ENCODE measurements at places on chromosomes 5 and 9. TPM values are rescaled to one million over a fixed set of nuclear protein-coding genes. Genes with fewer than 3 reads are reported as not detected.

The PARP8 gene
- polyA plus RNA-seq: 34.1 TPM

The FOXD4 gene
- polyA plus RNA-seq: not detected

The RGS7BP gene
- not detected for polyA plus RNA-seq

The LRRC8A gene
- 26.2 TPM for polyA plus RNA-seq

The ASS1 gene
- not detected for polyA plus RNA-seq
